ENCODE measurements at places on chromosomes 3 and 15. TPM values are rescaled to one million over a fixed set of nuclear protein-coding genes. Genes with fewer than 3 reads are reported as not detected.

The NAA80 gene
- total RNA-seq = 8.3 TPM

The IL12A gene
- total RNA-seq = 1.3 TPM

The APOD gene
- 0.48 TPM for total RNA-seq

The RPL4 gene
- 3,547 TPM for total RNA-seq

The GABRR3 gene
- not detected for total RNA-seq

The SKIC8 gene
- total RNA-seq = 62.2 TPM

The CCDC9B gene
- total RNA-seq = 164 TPM

The PLXNA1 gene
- 104 TPM for total RNA-seq

The DISP2 gene
- total RNA-seq = 1.4 TPM

The NR1I2 gene
- total RNA-seq = not detected

The IL17RD gene
- total RNA-seq = 40.2 TPM

The EXD1 gene
- not detected for total RNA-seq

The IQSEC1 gene
- total RNA-seq = 32.8 TPM

The SCN11A gene
- total RNA-seq = not detected

The CD200R1 gene
- 0.33 TPM for total RNA-seq

The GPR62 gene
- not detected for total RNA-seq

The SLC15A2 gene
- total RNA-seq = 0.43 TPM

The SEMA5B gene
- 1.1 TPM for total RNA-seq

The ASB14 gene
- not detected for total RNA-seq

The BNC1 gene
- 85.3 TPM for total RNA-seq

The CHRM5 gene
- under 0.01 TPM for total RNA-seq

The KIF15 gene
- 3.7 TPM for total RNA-seq

The RETNLB gene
- not detected for total RNA-seq

The SLC35G2 gene
- 6.0 TPM for total RNA-seq

The MLF1 gene
- total RNA-seq = 10.2 TPM

The TM6SF1 gene
- total RNA-seq = not detected

The ITIH1 gene
- not detected for total RNA-seq

The KLF15 gene
- 0.17 TPM for total RNA-seq

The TARS3 gene
- total RNA-seq = 10.2 TPM
